ENCODE measurements at places on chromosomes 16 and 17. TPM values are rescaled to one million over a fixed set of nuclear protein-coding genes. Genes with fewer than 3 reads are reported as not detected.

DNA sequence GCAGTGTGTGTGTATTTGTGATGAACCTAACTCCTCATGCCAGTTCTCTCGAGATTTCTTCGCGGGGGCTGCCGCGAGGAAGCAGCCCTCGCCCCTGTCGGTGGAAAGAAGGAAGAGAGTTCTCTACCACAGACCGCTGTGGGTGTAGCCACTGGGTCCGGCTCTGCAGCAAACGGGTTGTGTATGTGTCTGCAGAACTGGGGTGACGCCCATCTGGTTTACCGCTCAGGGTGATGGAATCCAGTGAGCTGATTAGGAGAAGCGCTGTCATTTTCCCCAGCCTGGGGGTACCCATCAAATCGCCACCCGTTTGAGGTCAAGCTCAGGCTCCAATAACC lies 7.7 kb downstream of the CORO6 start:
- H3K4me1 ChIP-seq: peaks cover 47% of the 10 kb centered on the region
- no peaks in the 10 kb centered on the region for H3K36me3 ChIP-seq
- H3K4me3 ChIP-seq: peak overlapping the region; percentile 20
- H3K27me3 ChIP-seq: peaks cover 85% of the 10 kb centered on the region

- H3K27ac ChIP-seq: no peak overlapping the region
- H3K27me3 ChIP-seq: no peaks in the 10 kb centered on the region
- H3K4me3 ChIP-seq: no peak overlapping the region
Observed at GRCh38 chr17:5823219-5823618, 238.9 kb upstream of the NLRP1 start.

GRCh38 chr16:59975953-59976352 lies 1241.8 kb upstream of the GOT2 start:
- H3K4me3 ChIP-seq: no peak overlapping the region
- no peaks in the 10 kb centered on the region for H3K4me1 ChIP-seq
- no peak overlapping the region for H3K27ac ChIP-seq
- no peak for DNase-seq
- H3K36me3 ChIP-seq: no peaks in the 10 kb centered on the region

DNA sequence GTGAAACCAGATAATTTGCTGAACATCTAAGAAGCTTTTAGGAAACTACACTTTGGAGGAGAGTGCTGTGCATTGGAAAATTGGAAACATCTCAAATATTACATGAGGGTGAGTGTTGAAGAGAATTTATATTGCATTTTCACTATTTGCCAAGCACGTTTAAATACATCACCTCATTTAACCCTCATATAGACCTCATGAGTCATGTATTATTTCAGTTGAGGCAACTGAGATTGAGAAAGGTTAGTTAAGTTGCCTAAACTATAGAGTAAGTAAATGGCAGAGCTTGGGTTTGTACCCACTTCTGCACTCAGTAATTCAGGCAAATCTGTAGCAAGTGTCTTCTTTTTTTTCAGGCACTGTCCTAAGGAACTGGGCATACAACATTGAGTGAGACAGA lies 3.7 kb upstream of the NLK start:
- no peak for DNase-seq
- H3K36me3 ChIP-seq: no peaks in the 10 kb centered on the region
- H3K27ac ChIP-seq: no peak overlapping the region
- H3K27me3 ChIP-seq: no peaks in the 10 kb centered on the region

DNA sequence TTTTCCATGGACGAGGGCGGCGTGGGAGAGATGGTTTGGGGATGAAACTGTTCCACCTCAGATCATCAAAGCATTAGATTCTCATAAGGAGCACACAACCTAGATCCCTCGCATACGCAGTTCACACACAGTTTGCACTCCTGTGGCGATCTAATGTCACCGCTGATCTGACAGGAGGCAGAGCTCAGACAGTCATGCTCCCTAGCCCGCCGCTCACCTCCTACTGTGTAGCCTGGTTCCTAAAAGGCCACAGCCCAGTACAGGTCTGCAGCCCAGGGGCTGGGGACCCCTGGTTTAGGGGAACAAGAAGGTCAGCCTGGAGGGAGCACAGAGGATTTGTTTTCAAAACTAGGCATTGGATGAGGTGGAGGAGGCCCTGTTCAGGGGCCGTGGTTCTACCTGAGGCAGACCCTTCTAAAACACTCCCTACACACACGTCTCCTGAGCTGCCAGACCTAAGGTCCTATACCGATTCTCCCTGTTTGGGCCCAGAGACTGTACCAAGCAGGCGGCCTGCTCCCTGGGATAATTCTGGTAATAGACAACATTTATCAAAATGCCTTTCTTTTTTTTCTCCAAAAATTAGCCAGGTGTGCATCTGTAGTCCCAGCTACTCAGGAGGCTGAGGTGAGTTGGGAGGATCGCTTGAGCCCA lies 38.6 kb downstream of the AXIN2 start:
- DNase-seq: no peak
- no peaks in the 10 kb centered on the region for H3K27me3 ChIP-seq
- H3K4me1 ChIP-seq: peaks cover 13% of the 10 kb centered on the region
- peaks cover 1% of the 10 kb centered on the region for H3K36me3 ChIP-seq

- no peak overlapping the region for H3K4me3 ChIP-seq
- no peaks in the 10 kb centered on the region for H3K27me3 ChIP-seq
- H3K4me1 ChIP-seq: no peaks in the 10 kb centered on the region
- DNase-seq: no peak
Observed at GRCh38 chr17:35701491-35701890, 29.9 kb upstream of the RASL10B start.

GRCh38 chr17:79476074-79476652 lies 134.7 kb downstream of the RBFOX3 start:
- H3K4me1 ChIP-seq: no peaks in the 10 kb centered on the region
- peaks cover 11% of the 10 kb centered on the region for H3K27me3 ChIP-seq
- no peak overlapping the region for H3K27ac ChIP-seq
- H3K36me3 ChIP-seq: no peaks in the 10 kb centered on the region
- no peak for DNase-seq
- H3K4me3 ChIP-seq: no peak overlapping the region

DNA sequence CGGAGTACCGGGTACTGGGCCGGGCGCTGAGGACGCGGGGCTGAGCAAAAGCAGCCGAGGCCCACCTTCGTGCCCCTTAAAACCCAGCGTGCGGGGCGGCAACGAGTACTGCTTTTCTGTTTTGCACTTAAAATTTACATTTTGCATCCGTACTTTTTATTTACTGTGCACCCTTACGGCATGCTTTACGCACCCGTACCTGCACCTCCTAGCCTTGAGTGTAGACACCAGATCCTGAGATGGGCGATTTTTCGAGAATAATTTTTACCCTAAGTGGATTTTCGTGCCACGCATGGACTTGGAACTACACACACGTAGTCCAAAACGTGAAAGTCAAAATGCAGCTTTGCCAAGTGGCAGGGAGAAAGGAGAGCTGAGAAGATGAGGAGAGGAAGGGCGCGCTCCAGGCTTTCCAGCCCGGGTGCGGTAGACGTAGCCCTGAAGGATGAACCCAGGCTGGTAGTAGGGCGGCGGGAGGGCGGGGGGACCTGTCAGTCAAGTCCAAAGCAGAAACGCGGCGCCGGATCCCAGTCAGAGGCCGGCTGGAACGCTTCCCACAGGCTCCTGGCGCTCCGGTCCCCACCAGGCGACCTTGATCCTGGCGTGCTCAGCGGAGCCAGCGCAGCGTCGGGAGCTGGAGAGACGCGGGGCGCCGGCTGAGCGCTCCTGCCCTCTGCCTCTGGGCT lies 1.2 kb upstream of the CBLN1 start:
- no peak for DNase-seq
- H3K27ac ChIP-seq: no peak overlapping the region
- peaks cover 22% of the 10 kb centered on the region for H3K4me1 ChIP-seq

DNA sequence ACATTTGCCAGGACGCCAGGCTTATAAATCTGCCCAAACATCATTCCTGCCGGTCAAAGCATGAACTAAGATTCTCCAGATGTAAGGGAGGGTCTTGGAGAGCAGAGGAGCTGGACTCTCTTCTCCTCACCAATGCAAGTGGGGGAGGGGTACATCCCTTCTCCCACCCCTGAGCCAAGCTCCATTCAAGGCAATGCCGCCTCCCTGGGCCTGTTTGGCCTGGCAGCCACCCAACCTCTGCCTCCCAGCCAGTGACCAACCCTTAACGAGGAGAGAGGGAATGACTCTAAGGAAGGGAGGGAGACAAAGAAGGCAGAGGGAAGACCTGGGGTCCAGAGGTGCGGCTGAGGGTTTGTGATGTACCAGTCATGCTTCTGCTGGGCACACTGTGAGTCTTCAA lies 13.8 kb downstream of the C17orf50 start:
- H3K36me3 ChIP-seq: no peaks in the 10 kb centered on the region
- no peaks in the 10 kb centered on the region for H3K4me1 ChIP-seq
- peak overlapping the region; percentile 52 for H3K27ac ChIP-seq
- H3K27me3 ChIP-seq: no peaks in the 10 kb centered on the region
- no peak for DNase-seq

DNA sequence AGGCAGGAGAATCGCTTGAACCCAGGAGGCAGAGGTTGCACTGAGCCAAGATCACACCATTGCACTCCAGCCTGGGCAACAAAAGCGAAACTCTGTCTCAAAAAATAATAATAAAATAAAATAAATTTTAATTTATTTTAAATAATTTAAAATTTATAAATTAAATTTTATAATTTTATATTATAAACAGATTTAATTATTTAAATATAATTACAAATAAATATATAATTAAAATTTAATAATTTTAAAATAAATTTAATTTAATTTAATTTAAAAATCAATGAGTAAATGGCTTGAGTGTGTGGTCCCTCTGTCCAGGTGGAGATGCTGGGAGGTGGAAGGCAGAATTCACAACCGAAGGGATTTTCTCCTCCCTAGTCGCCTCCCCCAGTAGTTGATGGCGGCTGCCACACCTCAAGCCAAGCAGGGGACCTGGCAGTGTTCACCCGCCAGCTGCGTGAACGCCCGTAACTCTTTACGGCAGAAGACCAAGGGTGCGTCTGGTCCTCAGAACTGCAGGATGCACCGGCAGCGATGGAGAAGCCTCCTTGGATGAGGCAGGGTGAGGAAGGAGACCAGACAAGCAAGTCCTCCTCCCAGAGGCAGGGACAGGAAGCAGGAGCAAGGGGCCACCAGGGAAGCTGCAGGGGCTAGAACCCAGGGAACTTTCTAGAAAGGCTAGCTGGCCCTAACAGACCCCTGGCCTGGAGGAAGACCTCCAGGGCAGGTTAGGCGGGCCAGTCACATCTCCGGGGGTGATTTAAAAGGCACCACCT lies 22.9 kb upstream of the KRT17 start:
- DNase-seq: no peak
- no peak overlapping the region for H3K27ac ChIP-seq
- H3K4me3 ChIP-seq: no peak overlapping the region
- peaks cover 30% of the 10 kb centered on the region for H3K4me1 ChIP-seq
- no peaks in the 10 kb centered on the region for H3K36me3 ChIP-seq

DNA sequence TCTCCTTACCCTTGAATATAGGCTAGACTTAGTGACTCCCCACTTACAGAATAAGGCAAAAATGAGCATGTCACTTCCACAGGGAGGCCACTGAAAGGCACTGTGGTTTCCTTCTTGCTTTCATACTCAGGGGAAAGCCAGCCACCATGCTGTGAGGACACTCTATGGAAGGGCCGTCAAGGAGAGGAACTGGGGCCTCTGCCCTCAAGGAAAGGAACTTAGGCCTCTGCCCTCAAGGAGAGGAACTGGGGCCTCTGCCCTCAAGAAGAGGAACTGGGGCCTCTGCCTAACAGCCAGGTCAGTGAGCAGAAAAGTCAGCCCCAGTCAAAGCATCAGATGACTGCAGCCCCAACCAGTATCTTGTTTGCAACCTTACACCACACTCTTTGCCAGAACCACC lies 30.1 kb downstream of the VPS35 start:
- peak; percentile 72 for DNase-seq
- no peaks in the 10 kb centered on the region for H3K27me3 ChIP-seq
- peaks cover 38% of the 10 kb centered on the region for H3K36me3 ChIP-seq
- H3K4me1 ChIP-seq: peaks cover 4% of the 10 kb centered on the region

DNA sequence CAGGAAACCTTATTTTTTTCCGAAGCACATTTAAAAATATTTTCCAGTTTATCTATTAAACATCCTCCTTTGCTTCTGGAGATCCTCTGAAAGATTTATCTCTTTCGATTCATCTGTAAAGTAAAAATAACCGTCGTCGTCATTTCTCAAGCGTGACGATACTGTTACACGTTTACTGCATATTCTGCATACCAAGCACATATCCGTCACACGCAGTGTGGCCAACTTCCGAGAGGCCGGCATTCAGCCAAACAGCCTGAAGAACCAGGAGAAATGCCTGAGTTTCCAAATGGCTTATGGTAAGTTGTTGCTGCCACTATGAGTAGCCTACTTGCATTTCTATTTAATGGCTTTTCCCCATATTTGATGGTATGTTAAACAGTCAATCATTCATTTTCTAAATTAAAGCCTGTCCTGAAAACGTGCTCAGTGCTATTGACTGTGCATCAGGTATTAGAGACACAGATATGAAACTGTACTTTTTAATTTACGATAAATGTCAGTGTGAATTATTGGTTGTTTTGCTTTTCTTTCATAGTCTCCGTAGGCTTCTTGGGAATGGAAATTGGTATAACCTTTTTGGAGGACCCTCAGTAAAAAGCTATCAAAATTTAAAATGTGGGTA lies 275.7 kb downstream of the WWOX start:
- H3K4me3 ChIP-seq: no peak overlapping the region
- no peak overlapping the region for H3K27ac ChIP-seq
- H3K4me1 ChIP-seq: no peaks in the 10 kb centered on the region
- H3K27me3 ChIP-seq: no peaks in the 10 kb centered on the region
- no peaks in the 10 kb centered on the region for H3K36me3 ChIP-seq
- no peak for DNase-seq

GRCh38 chr17:49146620-49147306 lies 14.2 kb downstream of the B4GALNT2 start:
- no peaks in the 10 kb centered on the region for H3K4me1 ChIP-seq
- H3K36me3 ChIP-seq: no peaks in the 10 kb centered on the region
- no peak overlapping the region for H3K27ac ChIP-seq
- no peaks in the 10 kb centered on the region for H3K27me3 ChIP-seq
- H3K4me3 ChIP-seq: no peak overlapping the region

DNA sequence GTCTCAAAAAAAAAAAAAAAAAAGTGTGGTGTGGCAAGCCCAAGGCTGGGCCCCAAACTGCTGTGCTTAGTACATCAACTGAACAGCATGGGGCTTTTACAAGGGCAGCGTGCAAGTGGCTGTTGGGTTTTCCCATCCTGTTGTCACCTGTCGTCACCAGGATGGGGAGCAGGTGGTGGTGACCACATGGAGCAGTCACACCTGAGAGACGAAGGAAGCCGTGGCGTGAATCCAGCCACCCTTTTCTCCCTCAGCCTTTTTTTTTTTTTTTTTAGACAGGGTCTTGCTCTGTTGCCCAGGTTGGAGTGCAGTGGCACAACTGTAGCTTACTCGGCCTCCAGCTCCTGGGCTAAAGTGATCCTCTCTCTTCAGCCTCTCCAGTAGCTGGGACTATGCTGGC lies 4.1 kb upstream of the MRPL58 start:
- H3K36me3 ChIP-seq: peaks cover 7% of the 10 kb centered on the region
- H3K4me3 ChIP-seq: no peak overlapping the region
- H3K27me3 ChIP-seq: no peaks in the 10 kb centered on the region
- peaks cover 7% of the 10 kb centered on the region for H3K4me1 ChIP-seq

The PPY gene
- 0.34 TPM for polyA plus RNA-seq

The EPX gene
- polyA plus RNA-seq: 0.24 TPM

The CDK3 gene
- 14.9 TPM for polyA plus RNA-seq

The KRT25 gene
- 0.75 TPM for polyA plus RNA-seq

The CMTR2 gene
- polyA plus RNA-seq: 34.9 TPM

The CFAP97D1 gene
- 0.04 TPM for polyA plus RNA-seq

The KRTAP3-3 gene
- polyA plus RNA-seq: not detected

The NPW gene
- 4.4 TPM for polyA plus RNA-seq
